ENCODE measurements at places on chromosomes 5 and 9.

GRCh38 chr5:63439537-63439936 lies 522.7 kb downstream of the HTR1A start:
- DNase-seq: no peak

DNA sequence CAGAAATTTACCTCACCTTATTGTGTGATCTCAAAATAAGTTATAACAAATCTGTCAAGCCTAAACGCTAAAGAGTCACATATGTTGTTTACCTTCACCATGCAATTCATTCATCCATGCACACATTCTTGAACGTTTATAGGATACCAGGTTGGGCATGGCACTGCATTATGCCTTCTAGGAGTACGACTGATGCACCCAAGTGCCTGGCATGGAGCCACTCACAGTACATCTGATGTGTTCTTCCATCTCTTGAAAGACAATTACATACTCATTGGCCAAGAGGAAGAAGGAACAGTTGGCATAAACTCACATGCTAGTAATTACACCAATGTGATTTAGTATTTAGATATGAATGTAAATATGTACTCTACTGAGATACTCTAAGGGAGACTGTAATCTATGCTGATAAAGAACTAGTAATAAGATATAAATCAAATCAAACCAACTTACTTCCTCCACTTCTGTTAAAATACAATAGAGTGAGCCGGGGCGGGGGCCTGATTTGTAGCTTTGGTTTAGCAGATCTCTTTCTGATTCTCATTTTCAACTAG lies 90.7 kb downstream of the LPAR1 start:
- no peak for DNase-seq

DNA sequence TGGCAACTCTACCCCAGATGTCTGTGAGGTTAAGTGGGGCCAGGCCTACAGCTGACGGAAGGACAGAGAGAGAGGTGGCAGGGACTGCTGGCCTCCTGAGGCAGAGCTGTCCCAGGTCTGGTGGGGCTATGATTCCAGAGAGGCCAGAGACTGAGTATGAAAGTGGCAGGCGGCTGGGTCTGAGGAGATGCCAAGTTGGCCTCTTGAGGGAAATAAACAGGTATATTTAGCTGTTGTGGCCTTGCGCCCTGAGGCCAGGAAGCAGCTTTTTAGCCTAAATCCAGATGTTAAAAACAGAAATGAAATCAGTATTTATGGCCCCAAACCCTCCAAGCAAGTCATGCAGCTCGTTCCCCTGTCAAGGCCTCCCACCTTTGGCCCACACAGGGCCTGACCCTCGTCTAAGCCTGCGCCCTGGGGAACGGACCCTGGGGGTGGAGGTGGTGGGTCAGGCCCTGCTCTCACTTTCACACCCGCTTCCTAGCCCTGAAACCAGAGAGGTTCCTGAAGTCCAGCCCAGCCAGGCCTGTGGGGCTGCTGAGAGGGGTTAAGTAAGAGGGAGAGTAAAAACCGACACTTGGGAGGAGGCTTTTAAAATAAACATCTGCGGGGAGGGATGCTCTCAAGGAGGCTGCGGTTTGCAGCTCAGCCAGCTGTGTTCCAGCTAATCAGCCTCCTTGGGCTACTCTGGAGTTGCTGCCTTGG lies 18.7 kb downstream of the PCDHGC5 start:
- no peak for DNase-seq

- DNase-seq: peak; percentile 43
Measured at GRCh38 chr9:89528540-89528939, 30.6 kb upstream of the SEMA4D start.

- DNase-seq: no peak
Measured at GRCh38 chr9:86315078-86315477, 32.7 kb upstream of the ISCA1 start.

GRCh38 chr9:7489036-7489435 lies 310.5 kb downstream of the DMAC1 start:
- peak; percentile 34 for DNase-seq

GRCh38 chr5:135642488-135642870 lies 63.7 kb upstream of the CXCL14 start:
- no peak for DNase-seq

DNA sequence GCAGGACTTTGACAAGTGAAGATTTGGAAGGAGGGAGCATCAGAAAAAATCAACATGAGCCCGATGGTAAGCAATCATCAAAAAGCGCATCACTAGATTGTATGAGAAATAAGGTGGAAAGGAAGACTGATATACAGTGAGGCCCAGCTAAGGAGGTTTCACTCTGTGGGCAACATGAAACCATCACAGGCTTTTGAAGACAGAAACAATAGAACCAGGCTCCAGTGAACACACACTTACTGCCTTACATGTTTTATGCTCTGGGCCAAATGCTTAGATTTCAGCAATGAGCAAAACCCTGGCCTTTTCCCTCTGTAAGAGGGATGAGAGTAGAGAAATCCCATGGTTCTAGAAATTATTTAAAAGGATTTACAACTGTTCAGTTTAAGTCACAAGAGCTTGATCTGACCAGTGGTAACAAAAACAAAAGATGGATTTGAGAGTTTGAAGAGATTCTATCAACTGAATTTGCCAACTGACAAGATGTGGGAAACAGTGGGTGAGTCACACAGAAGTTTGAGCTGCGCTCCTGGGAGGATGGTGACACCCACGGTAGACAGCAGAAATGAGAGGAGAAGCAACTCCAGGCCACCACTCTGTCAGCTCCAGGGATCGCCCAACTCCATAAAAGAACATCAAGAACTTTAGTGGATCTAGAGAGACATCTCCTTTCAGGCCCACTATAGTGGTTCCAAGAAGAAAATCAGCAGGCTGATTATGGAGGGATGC lies 261.8 kb downstream of the MCTP1 start:
- DNase-seq: no peak

- no peak for DNase-seq
Measured at GRCh38 chr5:89241186-89241585, 358.2 kb upstream of the MEF2C start.

DNA sequence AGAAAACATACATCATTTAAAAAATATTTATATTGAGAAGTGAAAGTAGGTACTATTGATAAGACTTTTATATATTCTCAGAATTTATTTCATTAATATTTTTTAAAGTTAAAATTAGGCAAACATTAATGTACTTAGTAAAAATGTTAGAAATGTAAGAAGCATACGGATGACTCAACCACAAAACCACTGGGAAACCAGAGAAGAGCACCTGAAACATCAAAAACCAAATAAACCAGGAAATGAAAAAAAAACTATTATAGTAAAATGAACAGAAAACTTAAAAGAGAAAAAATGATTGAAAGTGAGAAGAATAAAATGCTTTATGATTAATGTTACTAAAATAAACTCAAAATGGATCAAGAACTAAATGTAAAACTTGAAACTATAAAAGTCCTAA lies 233.2 kb upstream of the DAB2 start:
- DNase-seq: no peak

GRCh38 chr5:142013734-142014521 lies 1.1 kb upstream of the GNPDA1 start:
- DNase-seq: no peak

- no peak for DNase-seq
Measured at GRCh38 chr5:163079618-163080017, 357.8 kb upstream of the CCNG1 start.

GRCh38 chr9:93807166-93808074 lies 147.7 kb downstream of the BARX1 start:
- DNase-seq: no peak

GRCh38 chr9:85298499-85298898 lies 443.3 kb downstream of the AGTPBP1 start:
- no peak for DNase-seq

Data from stomach (tissue), 19 donors.